ENCODE measurements at places on chromosomes 11 and 22.

GRCh38 chr11:35275786-35276170 is 136.8 kb downstream of the CD44 start:
- no peak for DNase-seq

DNA sequence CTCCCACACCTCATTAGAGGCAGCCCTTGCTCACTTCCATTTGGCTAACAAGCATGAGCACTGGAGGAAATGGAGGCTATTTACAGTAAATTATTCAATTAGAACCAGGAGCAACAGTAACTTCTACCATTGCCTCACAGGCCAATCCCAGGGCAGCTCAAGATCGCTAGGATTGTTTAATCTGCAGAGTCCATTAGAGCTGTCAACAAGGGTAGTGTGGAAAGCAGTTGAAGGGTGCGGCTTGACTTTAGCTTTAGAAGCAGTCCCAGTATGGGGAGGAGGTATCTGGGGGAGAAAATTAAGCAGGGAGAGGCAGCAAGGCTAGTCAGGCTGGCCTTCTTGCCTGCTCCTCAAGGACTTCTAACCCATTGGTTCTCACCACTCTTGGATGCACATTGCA is 38.3 kb upstream of the CYP2R1 start:
- DNase-seq, result no peak

GRCh38 chr22:22196018-22196533 is 48.5 kb upstream of the VPREB1 start:
- no peak for DNase-seq

DNA sequence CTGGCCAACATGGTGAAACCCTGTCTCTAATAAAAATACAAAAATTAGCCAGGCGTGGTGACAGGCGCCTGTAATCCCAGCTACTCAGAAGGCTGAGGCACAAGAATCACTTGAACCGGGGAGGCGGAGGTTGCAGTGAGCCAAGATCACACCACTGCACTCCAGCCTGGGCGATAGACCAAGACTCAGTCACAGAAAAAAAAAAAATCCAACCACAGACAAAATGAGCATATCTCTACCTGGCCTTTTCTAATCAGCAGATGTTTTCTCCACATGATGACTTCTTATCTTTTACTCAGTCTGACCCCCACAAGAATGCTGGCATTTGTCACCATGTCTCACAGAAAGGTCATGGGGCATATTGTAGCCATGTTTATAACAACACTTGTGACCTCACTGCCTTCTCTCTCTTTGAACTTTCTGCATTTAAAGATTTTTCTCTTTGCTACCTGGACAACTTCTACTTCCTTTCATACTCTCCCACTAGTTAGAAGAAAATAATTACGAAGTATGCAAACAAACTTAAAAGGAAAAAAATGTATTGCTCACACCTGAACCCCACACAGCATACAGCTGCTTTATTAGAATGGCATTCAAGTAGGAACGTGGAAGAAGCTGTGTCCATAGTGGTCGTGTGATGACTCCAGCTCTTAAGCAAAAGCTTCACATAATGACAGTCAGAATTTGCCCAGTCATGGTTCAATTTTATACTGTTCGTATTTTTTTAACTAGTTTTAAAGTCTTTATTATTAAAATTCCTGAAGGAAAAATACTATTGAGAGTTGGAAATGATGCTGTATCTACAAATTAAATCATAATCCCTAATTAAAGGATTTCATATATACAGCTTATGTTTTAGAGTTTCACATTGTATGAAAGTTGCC is 65.4 kb downstream of the ZC3H12C start:
- no peak for DNase-seq

- DNase-seq, result no peak
Measured at GRCh38 chr11:1453611-1454034, 33.0 kb downstream of the MOB2 start.

GRCh38 chr22:37244922-37245722 is 1.1 kb upstream of the RAC2 start:
- DNase-seq, result no peak

DNA sequence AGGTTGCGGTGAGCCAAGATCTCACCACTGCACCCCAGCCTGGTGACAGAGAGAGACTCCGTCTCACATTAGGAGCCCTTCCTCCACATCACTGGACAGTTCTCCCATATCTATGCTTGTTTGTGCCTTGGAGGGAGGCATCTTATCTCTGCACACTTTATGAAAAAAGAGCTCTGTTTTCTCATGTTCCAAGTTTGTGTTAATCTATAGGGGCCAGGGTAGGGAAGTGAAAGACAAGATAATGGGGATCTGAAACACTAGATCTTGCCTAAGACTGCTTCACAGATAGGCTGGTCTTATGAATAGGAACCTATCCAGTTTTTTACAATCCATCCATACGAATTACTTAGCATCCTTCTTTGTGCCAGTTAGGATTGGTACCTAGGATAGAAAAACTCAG is 17.1 kb downstream of the OR6Q1 start:
- no peak for DNase-seq

DNA sequence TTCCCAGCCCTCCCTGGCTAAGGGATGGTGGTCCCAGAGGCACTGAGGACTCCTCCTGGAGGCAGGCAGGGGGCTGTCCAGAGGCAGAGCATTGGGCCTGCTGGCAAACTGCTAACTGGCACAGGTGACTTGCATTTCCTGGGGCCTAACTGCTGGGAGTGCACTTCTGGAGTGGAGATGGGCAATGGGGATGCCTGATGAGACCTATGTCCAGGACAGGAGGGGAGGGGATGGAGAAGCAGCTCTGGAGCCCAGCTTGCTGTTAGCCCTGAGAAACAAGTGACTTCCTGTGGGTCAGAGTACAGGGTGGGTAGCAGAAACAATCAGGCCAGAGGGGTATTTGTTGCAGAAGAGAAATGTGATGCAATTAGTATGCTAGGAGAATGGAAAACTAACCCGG is 253.2 kb downstream of the ST3GAL4 start:
- DNase-seq, result no peak

DNA sequence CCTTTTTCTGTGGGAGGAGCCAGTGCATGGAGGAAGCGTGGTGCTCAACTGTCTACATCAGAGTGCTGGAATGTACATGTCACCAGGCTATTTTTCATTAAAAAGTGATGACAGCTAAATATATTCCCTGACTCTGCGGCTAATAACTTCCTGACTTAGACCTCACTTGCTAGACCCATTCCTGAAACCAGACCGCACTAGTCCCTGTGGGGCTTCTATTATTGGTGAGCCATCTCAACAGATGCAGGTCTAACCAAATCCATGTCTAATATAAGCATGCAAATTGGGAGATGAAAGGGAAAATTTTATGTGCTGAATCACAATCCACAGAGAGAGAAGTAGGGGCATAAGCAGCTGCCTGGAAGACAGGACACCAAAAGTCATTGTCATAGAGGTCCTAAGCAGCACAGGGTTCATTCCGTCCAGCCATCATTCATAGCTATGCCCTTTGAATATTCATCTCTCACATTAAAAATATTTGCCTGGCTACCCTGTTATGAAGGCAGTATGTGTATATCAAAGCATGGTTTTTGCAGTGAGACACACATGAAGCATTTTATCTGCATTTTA is 110.9 kb upstream of the BLID start:
- DNase-seq, result no peak

GRCh38 chr11:86745571-86745970 is 54.8 kb upstream of the PRSS23 start:
- no peak for DNase-seq

- no peak for DNase-seq
Measured at GRCh38 chr22:46183733-46184132, 33.4 kb downstream of the PPARA start.

- no peak for DNase-seq
Measured at GRCh38 chr11:61142424-61142823, 18.8 kb downstream of the VPS37C start.

GRCh38 chr11:75831915-75832502 is 17.0 kb downstream of the UVRAG start:
- DNase-seq, result no peak

DNA sequence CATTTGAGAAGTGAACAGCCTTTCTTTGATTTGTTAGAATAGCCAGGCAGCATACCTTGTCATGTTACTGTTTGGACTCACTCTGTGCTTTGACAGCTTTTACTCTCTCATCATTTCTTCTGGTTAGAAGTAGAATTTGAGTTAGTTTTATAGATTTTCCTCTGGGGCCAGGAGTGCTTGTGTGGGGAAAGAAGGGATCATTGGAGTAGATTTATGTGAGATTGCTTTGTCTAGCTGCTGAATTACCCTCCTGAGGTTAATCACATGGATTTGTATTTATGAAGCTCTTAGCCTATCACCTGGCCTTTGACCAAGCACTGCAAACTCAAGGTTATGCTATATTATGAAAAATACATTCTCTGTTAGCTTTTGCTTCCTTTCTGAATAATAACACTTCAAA is 54.3 kb downstream of the SWAP70 start:
- no peak for DNase-seq

- no peak for DNase-seq
Measured at GRCh38 chr22:44371741-44372525, 59.2 kb upstream of the SHISAL1 start.

DNA sequence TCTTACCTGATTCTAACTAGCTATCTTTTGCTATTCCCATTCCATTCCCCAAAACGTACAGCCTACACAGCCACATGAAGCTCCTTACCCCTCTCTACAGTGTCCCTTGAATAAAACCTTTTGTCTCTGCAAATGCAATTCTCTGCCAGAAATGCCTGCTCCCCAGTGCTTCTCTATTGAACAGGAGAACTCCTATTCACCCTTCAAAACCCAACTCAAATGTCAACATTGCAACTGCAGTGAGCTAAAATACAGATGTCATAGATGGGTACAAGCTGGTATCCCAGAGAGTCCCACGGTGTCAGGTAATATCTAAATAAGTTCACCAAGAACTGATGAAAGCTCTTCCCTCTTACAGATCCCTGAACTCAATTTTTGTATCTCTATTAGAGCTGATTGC is 421.7 kb downstream of the INSC start:
- no peak for DNase-seq

DNA sequence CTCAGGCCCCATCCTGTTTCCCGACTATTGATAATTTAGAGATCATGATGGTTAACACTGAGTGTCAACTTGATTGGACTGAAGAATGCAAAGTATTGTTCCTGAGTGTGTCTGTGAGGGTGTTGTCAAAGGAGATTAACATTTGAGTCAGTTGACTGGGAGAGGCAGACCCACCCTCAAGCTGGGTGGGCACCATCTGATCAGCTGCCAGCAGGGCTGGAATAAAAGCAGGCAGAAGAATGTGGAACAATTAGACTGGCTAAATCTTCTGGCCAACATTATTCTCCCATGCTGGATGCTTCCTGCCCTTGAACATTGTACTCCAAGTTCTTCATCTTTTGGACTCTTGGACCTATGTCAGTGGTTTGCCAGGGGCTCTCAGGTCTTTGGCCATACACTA is 1170.0 kb upstream of the CNTN5 start:
- no peak for DNase-seq

DNA sequence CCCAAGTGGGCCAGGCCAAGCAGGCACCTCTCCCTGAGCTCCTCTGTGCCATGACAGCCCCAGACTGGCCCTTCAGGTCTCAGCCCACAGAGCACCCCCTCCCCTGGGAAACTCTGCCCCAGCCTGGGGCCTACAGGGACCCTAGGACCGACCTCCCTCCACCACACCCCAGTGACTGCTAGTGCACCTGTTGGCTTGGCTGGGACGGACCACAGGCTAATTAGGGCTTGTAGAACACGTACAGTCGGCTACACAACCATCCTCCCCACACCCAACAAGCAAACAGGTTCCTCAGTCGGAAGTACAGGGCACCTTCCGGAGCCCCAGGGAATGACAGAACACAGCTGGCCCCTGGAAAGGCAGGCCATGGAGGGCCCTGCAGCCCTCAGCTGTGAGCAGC is 4.3 kb downstream of the SBF1 start:
- DNase-seq, result no peak

GRCh38 chr11:3201677-3202181 is 16.9 kb downstream of the MRGPRG start:
- no peak for DNase-seq

DNA sequence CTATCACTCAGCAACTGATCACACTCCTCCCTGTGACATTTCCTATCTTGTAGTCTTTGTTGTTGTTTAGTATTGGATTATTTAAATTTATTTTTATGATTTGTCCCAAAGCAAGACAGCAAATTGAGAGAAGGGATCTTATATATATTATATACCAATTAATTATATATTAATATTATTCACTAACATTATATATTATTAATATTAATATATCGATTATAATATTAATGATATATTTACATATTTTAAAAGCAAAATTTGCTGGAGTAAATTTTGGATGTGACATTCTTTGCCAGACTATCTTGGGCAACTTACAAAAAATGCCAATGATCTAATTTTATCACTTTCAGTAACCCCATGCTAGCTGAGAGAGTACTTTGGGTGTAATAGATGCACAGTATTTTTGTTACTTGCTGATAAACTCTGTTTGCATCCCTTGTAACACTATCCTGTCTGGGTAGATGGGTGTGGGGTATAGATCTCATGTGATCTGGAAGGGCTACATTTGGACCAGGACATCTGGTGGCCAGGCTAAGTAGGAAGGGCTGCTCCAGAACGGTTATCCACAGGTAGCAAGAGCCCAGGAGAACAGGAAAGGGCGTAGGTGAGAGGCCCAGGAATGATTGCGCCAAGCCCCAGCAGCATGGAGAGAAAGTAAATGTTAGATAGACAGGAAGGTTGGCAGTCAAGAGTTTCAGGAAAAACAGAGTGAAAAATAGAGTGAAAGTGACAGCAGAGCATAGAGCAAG is 608.6 kb upstream of the KIRREL3 start:
- DNase-seq, result no peak

DNA sequence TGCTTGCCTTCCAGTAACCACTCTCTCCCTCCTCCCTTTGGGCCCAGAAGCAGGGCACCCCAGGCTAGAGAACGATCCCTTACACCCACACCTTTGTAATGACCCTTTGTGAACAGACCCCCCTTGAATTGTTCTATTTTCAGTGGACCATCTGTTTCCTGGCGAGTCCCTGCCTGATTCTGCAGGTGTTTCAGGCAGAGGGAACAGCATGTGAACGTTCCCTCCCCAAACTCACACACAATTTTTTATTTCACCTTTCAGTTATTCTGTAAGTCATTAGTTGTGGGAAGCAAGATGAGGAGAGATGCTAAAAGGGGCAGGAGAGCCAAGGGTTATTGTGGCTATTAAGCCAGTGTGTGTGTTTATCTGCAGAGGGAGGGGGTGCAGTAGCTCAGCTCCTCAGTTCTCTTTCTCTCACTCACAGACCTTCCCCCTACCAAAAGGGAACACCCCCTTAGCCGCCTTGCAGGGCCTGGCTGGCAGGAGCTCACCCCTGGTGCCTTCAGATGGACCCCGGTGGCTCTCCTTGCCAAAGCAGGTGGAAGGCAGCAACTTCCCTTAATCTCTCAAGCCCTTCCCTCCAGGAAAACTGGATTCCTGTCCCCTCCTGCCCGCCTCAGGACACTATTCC is 64.8 kb upstream of the SPON1 start:
- DNase-seq, result no peak

- no peak for DNase-seq
Measured at GRCh38 chr11:119388103-119388502, 6.6 kb upstream of the USP2 start.

- DNase-seq, result no peak
Measured at GRCh38 chr11:5608808-5609207, 12.4 kb downstream of the TRIM6 start.

GRCh38 chr22:17380359-17381087 is 11.3 kb downstream of the CECR2 start:
- DNase-seq, result no peak
